ENCODE measurements at places on chromosomes 5 and 9. TPM values are rescaled to one million over a fixed set of nuclear protein-coding genes. Genes with fewer than 3 reads are reported as not detected.
A peak's percentile ranks its signal among the peaks of the same experiment; 100 is the strongest.

DNA sequence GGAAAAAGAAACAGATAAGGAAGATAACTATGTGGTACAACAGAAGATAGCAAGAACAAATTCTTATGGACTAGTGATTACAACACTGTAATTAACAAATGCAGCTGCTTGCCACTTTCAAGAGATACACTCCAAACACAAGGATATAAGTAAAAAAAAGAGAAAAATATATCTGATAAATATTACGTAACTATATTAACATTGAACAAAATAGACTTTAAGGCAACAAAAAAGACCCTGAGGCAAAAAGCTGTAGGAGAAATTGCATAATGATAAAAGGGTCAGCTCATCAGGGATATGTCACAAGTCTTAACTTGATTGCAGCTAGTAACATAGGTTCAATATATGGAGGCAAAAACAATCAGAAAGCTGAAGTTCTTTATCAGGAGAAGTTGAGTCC is 51.3 kb upstream of the RNF130 start:
- no peak for DNase-seq

Gene WNT8A
- total RNA-seq: not detected

Gene GKAP1
- total RNA-seq: 0.41 TPM

Gene NSG2
- total RNA-seq: not detected

Gene TERT
- total RNA-seq: not detected

Gene ARL15
- 15.9 TPM for total RNA-seq

Gene CNTNAP3
- total RNA-seq: 8.7 TPM

Gene CBY3
- total RNA-seq: not detected

DNA sequence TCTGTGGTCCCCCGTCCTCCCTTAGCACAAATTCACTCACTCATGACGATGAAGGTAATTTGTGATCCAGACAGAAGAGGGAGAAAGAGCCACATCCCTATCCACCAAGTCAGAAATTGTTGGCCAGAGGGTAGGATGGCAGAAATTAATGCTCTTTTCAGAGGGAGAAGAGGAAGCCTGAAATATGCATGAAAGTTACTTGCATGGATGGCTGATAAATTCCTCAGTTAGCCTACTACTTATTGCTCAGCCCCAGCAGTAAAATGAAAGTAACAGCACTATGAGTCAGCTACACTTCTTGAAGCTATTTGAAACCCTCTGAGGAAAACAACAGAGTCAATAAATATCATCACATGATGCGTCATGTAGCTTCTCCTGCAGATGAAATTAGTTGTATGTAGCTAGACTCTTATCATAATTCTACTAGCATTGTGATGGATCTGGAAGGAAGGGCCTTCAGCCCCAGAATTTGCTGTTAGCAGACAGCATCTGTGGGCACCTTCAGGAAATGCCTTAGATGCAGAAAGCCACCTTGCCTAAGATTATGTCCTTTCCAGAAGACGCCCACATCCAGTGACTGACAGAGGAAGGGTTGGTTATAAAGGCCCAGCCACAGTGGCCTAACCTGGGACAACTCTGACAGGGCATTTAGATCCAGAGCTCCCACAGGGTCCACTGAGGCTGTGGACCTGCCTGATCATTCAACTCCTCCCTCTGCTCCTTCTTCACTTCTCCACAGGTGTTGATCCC is 81.2 kb upstream of the CCDC112 start:
- DNase-seq: peak; percentile 63

- DNase-seq: no peak
These were observed 1.5 kb upstream of the MYOZ3 start for GRCh38 chr5:150659360-150660107.

Gene ENHO
- total RNA-seq: not detected

Gene MAST4
- total RNA-seq: 28.3 TPM

DNA sequence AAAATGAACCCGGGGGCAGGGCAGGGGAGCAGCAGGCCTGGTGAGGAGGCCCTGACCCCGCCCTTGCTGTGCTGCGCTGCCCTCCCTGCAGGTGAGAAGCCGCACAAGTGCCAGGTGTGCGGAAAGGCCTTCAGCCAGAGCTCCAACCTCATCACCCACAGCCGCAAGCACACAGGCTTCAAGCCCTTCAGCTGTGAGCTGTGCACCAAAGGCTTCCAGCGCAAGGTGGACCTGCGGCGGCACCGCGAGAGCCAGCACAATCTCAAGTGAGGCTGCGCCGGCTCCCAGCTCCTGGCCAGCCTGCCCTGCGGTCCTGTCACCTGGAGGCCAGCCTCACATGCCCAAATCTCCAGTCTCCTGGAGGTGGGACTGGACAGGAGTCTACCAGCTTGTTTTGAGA is 12.3 kb downstream of the GFI1B start:
- no peak for DNase-seq

Gene RICTOR
- 13.0 TPM for total RNA-seq

GRCh38 chr9:126472198-126472947 is 141.4 kb upstream of the LMX1B start:
- no peak for DNase-seq

- DNase-seq: no peak
These were observed 6.4 kb downstream of the NDUFS6 start for GRCh38 chr5:1807451-1808185.

Measured in foreskin keratinocyte (primary cell).